ENCODE measurements at places on chromosomes 4 and X. TPM values are rescaled to one million over a fixed set of nuclear protein-coding genes. Genes with fewer than 3 reads are reported as not detected.

Gene NR0B1
- total RNA-seq = not detected

Gene MAGEA12
- total RNA-seq = not detected

Gene CEP44
- total RNA-seq = 15.8 TPM

Gene ALAS2
- total RNA-seq = not detected

Gene CLIC2
- under 0.01 TPM for total RNA-seq

Gene QRFPR
- total RNA-seq = not detected

Gene COL4A6
- 0.28 TPM for total RNA-seq

Gene CDKL2
- 0.18 TPM for total RNA-seq

Gene TCEAL6
- total RNA-seq = not detected

Gene BEX1
- 0.18 TPM for total RNA-seq

DNA sequence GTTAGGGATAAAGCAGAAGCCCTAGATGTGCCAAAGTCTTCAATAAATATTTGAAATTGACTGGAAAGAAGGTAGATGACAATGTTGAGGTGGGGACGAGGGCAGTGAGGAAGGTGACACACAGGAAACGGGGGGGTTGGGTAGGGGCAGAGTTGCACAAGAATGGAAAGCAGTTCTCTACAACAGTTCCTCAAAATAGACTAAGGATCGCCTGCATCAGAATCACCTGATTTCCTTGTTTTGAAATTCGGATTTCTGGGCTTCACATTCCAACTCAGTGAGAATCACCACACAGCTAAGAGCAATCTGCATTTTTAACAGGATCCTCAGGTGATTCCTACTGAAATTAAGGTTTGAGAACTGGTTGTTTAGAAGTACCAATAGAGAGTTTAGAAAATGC is 70.6 kb downstream of the ARFIP1 start:
- DNase-seq = peak; percentile 54

DNA sequence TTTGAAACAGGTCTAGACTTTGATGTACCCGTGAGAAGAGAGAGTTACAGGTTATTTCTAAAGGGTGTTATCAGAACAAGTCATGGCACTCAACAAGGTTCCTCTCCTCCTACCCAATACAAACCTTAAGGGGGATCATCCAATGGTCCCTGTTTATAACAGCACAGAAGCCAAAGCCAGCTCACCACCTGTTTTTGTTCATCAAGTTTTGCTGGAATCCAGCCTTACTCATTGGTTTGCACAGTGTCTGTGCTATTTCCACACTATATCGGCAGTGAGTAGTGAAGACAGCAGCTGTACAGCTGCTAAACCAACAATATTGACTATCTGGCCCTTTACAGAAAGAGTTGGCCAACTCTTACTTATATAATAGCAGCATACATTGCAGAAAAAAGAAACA is 262.1 kb upstream of the STS start:
- no peak for DNase-seq

DNA sequence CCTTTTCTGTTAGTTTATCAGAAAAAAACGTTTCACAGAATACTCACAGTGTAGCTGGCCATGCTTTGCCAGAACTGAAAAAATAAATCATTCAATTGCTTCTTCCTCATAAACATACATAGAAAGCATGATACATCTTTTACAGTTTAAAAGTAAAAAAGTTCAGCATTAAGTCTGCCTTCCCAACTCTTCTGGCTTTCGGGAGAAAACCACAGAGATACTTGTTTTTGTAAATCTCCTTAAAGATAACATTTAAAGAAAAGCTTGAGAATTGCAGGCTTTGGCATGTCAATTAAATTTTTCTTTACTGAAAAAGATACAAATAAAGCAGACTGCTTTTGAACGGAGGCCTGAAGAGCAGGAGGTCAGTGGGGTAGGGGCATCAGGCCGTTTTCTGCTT is 66.8 kb downstream of the SEC24D start:
- no peak for DNase-seq

DNA sequence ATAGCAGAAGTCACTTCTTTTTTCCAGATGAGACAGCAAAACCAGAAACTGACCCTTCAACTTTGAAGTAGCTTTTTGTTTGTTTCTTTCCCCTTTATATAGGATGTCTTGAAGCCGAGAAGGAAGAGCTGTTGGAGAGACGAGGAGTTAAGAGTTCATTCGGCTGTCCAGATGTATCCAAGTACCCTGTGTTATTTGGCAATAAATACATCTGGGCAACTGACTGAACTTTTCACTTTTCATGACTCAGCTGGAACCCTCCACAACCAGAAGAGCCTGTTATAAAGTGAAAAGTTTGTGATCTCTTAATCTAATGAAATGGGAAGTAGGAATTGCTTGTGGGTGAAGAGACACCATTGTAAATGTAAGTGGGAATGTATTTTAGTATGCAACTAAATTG is 131.2 kb downstream of the HTR2C start:
- DNase-seq = no peak

DNA sequence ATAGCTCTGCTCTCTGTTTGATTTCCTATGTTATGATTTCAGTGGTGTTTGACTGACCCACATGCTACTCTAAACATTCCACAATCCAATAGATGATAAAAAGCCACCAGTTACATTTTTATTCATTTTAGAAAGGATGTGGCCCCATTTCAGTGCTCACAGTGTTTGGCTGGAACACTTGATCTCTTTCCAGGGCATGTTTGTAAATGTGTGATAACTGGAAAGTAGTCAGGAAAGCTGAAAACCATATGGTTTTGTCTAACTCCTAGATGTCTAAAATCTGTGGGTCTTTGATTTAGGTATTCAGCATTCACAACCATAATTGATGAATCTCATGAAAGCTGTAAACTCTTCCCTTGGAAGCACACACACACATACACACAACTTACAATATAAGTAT is 904.9 kb upstream of the AGA start:
- no peak for DNase-seq

DNA sequence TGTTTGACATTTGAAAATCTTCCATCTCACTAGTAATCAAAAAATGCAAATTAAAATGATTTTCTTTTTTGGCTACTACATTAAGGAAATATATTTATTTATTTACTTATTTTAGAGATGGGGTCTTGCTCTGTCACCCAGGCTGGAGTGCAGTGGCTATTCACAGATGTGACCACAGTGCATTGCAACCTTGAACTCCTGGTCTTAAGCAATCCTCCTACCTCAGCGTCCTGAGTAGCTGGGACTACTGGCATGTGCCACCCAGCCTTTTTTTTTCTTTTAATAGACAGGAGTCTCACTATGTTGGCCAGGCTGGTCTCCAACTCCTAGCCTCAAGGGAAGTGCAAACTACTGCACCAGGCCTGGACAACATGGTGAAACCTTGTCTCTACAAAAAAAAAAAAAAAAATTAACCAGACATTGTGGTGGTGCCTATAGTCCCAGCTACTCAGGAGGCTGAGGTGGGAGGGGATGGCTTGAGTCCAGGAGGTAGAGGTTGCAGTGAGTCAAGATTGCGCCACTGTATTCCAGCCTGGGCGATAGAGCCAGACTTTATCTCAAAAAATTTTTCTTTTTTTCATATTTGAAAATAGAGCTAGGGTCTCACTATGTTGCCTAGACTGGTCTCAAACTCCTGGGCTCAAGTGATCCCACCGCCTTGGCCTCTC is 4.4 kb upstream of the SMIM14 start:
- peak; percentile 49 for DNase-seq

DNA sequence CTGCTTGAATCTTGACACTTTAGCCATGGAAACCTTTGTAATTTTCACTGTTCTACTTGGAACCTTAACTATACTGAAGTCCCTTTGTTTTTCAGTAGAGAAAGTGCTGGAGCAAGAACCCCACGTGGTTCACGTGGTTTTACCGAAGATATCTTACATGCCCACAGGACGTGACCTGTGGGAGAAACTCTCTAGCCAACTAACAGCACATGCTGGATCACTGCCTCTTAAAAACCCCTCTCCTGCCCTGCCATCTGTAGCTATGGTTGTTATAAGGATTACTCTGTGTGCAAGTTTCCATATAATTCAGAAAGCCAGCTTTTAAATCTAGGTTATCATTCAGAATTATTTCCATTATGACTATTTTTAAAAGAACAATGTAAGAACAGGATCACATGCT is 30.2 kb downstream of the SPANXD start:
- no peak for DNase-seq

DNA sequence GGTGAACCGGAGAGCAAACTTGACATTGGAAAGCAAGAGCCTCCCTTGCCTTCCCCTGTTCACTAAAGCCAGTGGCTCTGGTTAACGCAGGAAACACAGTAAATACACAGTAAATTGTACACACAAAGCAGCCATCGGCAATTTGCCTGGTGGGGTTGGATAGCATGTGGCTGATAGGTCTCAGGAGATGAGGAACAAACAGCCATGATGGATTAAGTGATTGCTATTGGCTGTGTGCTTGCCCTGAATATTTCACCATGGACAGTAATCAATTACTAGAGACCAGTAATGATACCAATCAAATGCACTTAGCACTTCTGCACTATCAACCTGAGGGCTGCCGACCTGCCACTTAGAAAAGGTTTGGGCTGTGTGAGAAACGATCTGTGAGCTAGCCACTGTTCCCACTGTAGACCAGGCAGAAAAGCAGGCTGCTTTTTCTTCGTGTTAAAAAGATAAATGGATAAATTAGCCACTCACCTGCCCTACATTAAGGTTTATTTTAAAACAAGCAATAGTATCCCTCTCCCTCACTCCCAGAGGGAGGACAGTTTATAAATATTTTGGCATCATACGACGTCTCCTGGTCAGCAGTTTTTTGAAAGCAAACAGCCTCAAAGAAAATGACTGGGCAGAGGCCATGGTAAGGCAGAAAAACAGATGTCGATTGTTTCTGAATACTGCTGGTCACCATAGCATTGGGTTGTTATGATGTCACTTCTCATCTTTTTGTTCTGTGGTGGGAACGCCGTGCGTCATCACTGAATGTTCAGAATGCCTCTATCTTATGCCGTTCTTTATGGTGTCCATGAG is 167.1 kb downstream of the MAML3 start:
- peak; percentile 28 for DNase-seq

GRCh38 chr4:1983053-1983845 is 25.5 kb downstream of the NELFA start:
- DNase-seq = no peak

DNA sequence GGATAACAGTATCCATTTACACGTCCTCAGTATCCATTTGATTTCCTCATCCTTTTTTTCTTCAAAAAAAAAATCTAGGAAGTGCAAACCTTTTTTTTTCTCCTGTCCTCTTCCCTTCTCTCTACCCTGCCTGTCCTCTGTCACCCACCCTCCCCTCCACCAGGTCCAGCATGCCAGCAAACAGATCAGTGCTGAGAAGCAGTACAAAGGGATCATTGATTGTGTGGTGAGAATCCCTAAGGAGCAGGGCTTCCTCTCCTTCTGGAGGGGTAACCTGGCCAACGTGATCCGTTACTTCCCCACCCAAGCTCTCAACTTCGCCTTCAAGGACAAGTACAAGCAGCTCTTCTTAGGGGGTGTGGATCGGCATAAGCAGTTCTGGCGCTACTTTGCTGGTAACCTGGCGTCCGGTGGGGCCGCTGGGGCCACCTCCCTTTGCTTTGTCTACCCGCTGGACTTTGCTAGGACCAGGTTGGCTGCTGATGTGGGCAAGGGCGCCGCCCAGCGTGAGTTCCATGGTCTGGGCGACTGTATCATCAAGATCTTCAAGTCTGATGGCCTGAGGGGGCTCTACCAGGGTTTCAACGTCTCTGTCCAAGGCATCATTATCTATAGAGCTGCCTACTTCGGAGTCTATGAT is 1.7 kb downstream of the SLC25A4 start:
- DNase-seq = no peak

- DNase-seq = no peak
These were observed at the start of gene PLXNA3 for GRCh38 chrX:154458116-154458953. Gene PLXNA3, plus strand, starts transcription at chrX:154458281. Its CDS starts 1,903 bp downstream, at chrX:154460184.

DNA sequence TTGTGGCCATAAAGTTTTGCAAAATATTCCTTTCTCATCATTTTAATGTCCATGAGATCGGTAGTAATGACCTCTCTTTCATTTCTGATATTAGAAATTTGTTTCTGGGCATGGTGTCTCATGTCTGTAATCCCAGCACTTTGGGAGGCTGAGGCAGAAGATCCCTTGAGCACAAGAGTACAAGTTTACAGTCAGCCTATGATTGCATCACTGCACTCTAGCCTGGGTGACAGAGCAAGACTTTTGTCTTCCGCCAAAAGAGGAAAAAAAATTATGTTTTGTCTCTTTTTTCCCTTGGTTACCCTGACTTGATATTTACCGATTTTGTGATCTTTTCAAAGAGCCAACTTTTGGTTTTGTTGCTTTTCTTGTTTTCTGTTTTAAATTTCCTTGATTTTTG is 10.8 kb upstream of the NKAP start:
- no peak for DNase-seq

DNA sequence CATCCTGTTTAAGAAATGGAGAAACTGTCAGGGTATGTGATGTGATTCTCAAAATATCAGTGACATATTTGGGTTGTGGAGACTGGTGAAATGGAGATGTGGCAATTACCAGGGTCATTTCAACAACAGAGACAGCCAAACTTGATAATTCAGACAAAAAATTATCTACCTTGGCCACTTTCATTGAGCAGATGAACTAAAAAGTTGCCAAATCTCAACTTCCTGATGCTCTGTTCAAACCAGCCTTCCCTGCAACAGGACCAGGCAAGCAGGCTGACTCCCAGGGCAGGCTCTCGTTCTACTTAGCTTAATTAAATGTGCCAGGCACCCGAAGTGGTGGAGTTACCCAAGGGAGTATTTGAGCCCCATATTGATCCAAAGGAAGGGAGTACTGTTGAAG is 199.6 kb downstream of the AFF2 start:
- no peak for DNase-seq

GRCh38 chrX:44415639-44416386 is 72.3 kb upstream of the EFHC2 start:
- no peak for DNase-seq

All from IMR-90 (cell line).